Astrocyte of the cerebellum (primary cell): ENCODE measurements at places on chromosomes 6 and 20.
A peak's percentile ranks its signal among the peaks of the same experiment; 100 is the strongest.

DNA sequence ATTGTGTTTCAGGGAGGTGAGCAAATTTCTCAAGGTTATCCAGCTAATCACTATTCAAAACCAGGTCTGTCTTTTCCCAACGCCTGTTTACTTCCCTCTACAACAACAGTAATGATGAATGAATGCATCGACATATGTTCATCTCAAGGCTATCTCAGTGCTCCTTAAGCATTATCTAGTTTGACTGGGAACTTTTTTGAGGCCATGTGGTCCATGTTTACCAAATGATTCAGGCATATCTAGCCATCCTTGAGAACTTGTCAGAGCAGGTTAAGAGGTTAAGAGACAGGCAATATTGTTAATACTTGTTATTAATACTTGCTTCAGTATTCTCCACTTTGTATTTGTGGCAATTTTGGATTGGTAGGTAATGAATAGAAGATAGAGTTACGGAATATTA is 1038.4 kb upstream of the FLRT3 start:
- DNase-seq = no peak

- no peak for DNase-seq
Measured at GRCh38 chr6:19142275-19142674, 694.9 kb upstream of the ID4 start.

DNA sequence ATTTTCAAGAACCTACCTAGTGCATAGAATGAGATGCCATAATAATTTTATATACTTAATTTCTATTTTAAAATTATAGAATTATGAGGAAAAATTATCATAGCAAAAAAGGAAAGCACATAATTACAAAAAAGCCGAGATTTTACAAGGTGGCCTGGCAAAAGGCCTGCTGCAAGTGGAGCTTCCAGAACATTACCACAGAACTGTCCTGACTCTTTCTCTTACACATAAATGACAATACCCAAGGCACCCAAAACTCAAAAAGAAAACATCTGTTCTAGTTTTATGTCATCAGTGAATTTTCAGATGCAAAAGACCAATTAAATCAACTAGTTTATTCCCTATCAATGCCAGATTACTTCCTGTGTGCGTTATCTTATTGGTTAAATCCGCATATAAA is 74.2 kb downstream of the FILIP1 start:
- no peak for DNase-seq

DNA sequence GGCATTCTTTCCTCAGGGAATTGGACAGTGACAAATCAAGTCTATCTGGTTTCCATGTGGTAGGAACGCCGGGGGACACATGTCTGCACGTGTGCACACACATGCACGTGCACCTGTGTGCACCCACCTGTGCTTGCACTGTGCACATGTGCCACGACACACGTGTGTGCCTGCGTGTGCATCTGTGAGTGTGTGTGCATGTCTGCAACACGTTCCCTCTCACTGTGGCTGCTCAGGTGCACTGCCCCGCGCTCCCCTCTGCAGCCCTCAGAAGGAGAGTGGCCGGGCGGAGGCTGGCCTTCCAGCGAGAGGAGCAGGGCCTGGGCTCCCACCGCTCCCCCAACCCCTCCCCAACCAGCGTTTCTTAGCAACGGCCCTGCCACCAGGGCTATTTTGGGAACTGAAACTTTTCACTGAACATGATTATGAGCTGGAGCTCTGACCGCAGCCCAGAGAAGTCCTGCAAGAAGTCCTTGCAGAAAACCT is 147.8 kb downstream of the PHACTR3 start:
- DNase-seq = no peak

DNA sequence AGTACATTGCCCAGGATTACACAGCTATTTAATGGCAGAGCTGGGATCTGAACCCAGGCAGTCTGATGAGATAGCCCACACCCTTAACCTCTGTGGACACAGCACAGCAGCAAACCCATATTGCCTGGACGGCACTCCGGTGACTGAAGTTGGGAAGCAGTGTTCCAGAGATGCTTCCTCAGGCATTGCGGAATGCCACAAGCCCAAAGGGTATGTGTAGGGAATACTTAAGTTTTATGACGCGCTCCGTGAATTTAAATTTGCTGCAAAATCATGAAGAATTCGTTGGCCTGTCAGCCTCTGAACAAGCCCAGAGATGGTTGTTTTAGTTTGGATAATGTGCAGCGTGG is 46.4 kb downstream of the PSMG4 start:
- no peak for DNase-seq

DNA sequence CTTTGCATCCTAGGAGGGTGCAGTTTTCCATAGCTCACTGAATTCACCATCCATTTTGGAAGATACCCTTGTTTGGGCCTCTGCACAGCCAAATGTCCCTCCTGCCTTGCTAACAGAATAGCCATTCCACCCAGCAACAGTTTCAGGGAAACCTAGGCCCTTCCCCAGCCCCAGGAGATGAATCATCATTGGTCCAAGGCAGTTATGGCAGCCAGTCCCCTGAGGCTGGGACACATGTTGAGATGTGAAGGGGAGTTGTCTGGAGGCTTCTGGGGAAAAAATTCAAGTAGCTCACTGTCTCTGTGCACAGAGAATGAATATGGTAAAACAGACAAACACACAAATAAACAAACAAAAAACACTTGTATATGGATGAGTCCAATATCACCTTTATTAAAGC is 17.4 kb upstream of the SIRPB2 start:
- DNase-seq = no peak

- DNase-seq = peak; percentile 43
Measured at GRCh38 chr6:148508401-148509041, 165.9 kb downstream of the SASH1 start.

DNA sequence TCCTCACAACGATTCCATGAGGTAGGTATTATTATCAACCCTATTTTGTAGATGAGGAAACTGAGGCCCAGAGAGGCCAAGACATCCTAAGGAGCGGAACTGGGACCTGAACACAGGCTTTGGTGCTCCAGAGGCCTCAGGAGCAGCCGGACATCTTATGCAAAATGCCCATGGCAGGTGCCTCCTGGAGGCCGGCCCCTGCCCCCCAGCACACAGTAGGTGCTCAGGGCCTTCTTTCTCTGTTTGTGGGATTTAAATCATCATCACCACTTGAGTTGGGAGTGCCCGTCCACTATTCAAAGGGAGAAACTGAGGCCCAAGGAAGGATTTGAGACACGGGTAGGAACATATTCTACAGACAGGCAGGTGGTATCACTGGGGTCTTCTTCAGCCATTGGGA is 41.2 kb downstream of the CEBPB start:
- DNase-seq = no peak
